Tibial nerve (tissue), 4 donors: ENCODE measurements at places on chromosomes 11 and 22. TPM values are rescaled to one million over a fixed set of nuclear protein-coding genes. Genes with fewer than 3 reads are reported as not detected.

Gene TTC36
- total RNA-seq, result 9.0 TPM

Gene MMP1
- not detected for total RNA-seq

DNA sequence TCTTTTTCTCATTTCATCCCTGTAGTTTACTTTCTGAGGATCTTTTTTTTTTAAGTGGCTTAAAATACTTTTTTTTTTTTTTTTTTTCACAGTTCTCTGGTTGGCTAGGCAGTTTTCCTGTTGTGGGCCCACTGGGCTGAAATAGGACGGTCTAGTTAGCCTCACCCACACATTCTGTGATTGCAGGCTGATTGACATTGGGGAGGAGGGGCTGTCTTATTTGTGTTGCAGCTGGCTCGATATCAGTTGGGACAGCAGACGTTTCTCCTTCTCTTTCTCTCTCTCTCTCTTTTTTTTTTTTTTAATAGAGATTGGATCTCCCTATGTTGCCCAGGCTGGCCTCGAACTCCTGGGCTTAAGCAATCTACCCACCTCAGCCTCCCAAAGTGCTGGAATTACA is 6.9 kb downstream of the BCR start:
- DNase-seq, result no peak

GRCh38 chr22:44668886-44669521 is 33.0 kb upstream of the PRR5 start:
- no peak for DNase-seq

DNA sequence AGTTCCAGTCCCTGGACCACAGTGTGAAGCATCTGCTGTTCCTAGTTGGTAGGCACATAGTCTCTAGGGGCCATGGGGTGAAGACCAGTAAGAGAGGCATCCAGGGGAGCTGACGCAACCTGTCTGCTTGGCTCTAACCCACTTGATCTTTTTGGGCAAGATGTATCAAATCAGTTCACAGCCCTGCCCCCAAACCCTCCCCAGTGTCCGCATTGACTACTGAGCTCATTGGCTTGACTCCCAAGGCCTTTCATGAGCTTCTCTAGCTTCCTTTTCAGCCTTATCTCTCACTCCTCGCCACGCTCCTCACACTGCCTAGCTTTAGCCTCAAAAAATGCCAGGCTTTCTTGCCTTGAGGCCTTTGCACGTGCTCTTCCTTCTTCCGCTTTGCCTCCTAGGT is 29.7 kb upstream of the ABCC8 start:
- no peak for DNase-seq

DNA sequence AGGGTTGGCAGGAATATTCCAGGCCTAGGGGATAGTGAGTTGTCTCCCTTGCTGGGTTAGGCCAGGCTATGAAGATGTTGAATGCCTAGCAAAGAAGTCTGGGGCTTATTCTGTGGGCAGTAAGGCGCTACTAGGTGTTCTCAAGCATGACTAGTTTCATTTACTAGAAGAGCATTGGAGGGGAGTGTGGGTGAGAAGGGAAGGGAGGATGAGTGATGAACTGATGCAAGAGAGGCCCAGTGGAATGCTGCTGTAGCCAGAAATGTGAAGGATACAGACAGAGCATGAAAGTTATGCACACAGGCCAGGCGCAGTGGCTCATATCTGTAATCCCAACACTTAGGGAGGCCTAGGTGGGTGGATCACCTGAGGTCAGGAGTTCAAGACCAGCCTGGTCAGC is 33.5 kb downstream of the POU2F3 start:
- no peak for DNase-seq

Gene ESAM
- total RNA-seq, result 25.3 TPM

Gene TMPRSS13
- 0.60 TPM for total RNA-seq

DNA sequence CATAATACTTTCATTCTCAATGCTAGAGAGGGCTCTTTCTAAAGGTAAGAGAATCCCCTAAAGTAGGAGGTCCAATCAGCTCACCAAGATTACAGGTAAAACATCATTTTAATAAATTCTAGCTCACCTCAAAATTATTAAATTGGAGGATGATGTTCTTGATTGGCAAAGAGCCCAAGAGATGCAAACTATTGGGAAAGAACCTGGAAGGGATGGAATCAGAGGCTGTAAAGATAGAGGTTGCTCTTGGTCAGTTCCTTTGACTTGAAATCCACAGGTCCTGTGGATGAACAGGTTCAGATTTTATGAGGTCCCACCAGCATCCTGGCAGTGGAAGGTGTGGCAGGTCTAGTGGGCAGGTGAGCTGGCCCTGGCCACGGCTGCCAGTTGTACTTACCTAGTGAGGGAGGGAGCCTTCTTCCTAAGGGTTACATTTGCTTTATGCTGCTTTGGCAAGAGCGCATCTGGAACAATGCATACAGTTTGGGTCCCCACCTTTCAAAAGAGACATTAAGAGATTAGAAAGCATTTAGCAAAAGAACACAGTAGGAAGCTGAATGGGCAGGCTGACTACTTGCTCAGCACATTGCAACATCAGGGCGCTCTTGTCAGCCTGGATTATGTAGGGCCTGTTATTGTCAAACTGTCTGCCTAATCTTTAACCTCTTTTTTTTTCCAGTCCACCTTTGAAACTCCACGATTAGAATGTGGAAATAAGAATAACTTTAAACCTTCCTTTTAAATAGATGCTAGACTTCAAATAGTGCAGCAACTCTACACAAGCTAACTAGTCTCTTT is 97.0 kb downstream of the RDX start:
- no peak for DNase-seq

GRCh38 chr22:28017558-28017820 is 98.4 kb upstream of the PITPNB start:
- no peak for DNase-seq

GRCh38 chr11:92886243-92886905 is 83.1 kb upstream of the MTNR1B start:
- peak; percentile 61 for DNase-seq

DNA sequence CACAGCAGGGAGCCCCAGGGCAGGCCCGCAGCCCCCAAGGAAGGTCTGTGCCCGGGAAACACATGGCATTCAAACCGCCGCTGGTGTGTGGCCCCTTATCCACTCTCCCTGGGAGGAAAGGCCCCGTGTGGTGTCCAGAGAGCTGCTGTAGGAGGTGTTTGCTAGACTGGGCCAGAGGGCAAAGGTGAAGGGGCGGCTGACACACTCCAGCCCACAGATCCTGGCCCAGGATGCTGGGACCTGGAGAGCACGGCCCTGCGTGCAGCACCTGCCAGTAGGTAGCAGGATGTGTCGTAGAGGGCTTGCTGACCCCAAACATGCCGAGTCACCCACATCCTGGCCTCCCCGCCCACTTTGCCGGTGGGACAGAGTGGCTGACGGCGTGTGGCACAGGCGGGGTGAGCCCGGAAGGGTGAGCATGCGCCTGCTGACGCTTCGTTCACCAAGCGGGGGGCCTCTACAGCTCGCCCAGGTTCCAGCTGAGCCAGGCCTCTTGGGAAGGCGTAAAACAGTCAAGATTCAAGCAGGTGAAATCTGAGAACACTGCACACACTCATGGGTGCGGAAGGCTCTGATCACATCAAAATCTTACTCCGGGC is 11.0 kb downstream of the OSBPL5 start:
- DNase-seq, result no peak

DNA sequence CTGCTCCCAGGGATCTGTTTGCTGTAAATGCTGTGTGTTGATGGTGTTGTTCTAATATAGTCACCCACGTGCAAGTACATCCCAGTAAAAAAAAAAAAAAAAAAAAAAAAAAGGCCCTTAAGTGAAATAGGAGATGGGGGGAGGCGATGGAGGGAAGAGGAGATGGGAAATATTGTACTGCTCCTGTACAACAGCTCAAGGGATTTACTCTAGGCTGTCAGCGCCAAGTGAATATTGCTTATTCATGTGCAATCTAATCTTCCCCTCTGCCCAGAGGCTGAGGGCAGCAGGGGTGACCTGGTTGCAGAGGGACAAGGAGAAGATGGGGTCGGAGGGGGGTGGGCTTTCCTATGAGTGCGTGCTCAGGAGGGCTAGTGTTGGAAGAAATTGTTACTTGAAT is 206.2 kb upstream of the CADM1 start:
- no peak for DNase-seq

GRCh38 chr11:63765688-63766241 is 2.8 kb downstream of the ZFTA start:
- no peak for DNase-seq

Gene PACSIN2
- 57.3 TPM for total RNA-seq

GRCh38 chr11:45304992-45305335 is 18.8 kb upstream of the SYT13 start:
- DNase-seq, result no peak
